Upper lobe of left lung (tissue), 6 donors: ENCODE measurements at places on chromosomes 3 and 15. TPM values are rescaled to one million over a fixed set of nuclear protein-coding genes. Genes with fewer than 3 reads are reported as not detected.

ROBO1 gene
- total RNA-seq, result 10.5 TPM

MYRIP gene
- total RNA-seq, result 2.1 TPM

CLDN1 gene
- total RNA-seq, result 5.2 TPM

MAGEF1 gene
- total RNA-seq, result 36.5 TPM

ZNF385D gene
- total RNA-seq, result not detected

DNA sequence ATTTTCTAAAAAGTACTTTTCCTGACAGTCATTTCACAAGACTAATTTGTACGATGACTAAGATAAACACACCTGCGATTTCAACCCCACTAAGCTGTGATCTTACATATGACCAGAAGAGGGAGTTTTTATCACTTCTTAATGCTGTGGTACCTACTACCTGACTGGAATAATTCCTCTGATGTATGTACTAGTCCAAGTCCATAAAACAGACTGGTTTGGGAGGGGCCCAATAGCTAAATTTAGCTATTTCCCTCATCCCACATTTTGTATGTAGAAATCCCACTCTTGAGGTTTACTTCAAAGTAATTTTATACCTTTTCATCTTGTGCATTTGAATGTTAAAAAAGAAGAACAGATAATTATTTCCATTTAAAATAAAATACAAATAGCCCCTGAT lies 49.7 kb upstream of the SCAANT1 start:
- no peak for DNase-seq

GRCh38 chr3:94643400-94643799 lies 580.5 kb downstream of the NSUN3 start:
- no peak for DNase-seq

GRCh38 chr3:178147001-178147400 lies 389.2 kb upstream of the KCNMB2 start:
- DNase-seq, result no peak

- DNase-seq, result no peak
Observed at GRCh38 chr3:190597291-190597690, 83.4 kb downstream of the IL1RAP start.

DNA sequence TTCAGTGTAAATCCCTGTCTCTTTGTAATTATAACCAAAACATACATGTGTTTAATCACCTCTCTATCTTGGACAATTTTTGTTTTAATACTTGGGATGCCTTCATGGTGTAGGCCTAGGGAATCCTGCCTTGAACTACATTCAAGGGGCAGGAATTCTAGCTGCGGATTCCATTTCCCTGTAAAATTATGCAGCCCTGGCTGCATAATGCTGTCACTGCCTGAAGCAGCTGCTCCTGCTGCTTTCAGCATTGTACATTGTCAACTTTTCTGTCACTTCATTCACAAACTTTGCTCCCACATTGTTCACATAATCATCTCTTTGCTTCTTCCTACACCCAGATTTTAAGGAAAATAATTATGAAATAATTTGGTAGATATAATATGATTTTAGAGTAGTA lies 638.7 kb downstream of the RBMS3 start:
- DNase-seq, result no peak

DNA sequence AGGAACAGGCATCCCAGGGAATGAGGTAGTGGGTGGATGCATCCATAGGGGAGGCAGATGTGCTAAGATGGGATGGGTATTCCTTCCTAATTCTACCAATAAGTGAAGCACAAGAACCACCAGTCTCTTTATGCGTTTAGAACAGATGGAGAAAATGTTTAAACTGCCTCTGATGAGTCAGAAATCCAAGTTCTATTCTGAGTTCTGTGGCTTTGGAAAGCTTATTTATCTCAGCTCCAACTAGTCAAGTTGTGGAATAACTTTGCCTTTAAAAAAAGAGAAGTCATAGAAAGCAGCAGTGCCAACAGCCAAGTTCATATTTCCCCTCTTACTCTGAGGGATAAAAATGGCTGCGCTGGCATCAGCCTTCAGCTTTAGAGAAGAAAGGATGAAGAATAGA lies 761.7 kb downstream of the IGSF11 start:
- no peak for DNase-seq

DNA sequence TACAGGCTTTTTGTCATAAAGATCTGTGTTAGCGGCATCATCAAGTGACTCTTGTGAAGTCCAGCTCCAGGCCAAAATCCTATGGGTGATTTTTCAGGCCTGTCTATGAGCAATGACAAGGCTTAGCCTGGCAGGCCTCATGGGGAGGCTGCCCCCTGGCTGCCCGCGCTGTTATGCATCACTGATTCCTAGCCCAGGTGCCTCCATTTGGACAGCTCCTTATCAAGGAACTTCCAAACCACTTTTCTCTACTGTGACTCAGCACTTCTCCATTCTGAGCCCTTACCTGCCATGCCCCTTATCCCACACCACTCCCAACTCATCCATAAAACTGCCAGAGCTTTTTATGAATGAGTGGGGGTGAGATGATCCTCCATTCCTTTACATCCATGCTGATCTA lies 91.5 kb upstream of the C3orf80 start:
- DNase-seq, result peak; percentile 51

GRCh38 chr3:186757686-186758220 lies 25.6 kb upstream of the EIF4A2 start:
- no peak for DNase-seq

DNA sequence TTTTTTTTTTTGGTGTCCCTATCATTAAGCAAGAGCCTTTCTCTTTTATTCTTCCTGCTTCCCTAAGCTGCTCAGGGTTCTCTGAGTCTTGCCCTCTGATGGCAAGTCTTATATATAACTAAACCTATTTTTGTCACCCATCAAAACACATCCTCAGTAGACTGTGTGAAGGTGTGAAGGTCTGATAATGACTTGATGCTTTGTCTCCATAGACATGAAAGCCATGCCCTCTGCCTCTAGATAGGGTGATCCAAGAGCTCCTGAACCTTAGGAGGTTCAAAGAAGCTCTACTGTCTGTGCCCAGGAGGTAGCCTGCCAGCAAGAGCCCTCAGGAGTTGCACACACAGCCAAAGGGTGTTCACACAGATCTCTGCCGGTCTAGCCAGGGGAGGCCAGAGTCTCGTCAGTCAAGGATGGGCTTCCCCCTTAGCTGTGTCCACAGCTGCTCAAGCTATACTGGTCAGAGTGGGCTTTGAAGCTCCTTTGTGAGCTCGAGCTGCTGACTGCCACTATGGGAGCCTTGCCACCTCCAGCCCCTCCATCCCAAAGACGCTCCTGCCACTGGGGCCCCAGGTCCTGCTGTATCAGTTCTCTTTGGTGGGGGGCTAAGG lies 13.1 kb upstream of the SNX22 start:
- no peak for DNase-seq
